Glutamatergic neuron (in vitro differentiated cells): ENCODE measurements at places on chromosomes 3 and 15.
A peak's percentile ranks its signal among the peaks of the same experiment; 100 is the strongest.

GRCh38 chr15:33262306-33262705, 48.5 kb upstream of the RYR3 start:
- DNase-seq, result no peak

GRCh38 chr3:49647741-49648140, 26.4 kb upstream of the APEH start:
- DNase-seq, result no peak

GRCh38 chr3:158483701-158484235, 87.2 kb upstream of the MLF1 start:
- no peak for DNase-seq

DNA sequence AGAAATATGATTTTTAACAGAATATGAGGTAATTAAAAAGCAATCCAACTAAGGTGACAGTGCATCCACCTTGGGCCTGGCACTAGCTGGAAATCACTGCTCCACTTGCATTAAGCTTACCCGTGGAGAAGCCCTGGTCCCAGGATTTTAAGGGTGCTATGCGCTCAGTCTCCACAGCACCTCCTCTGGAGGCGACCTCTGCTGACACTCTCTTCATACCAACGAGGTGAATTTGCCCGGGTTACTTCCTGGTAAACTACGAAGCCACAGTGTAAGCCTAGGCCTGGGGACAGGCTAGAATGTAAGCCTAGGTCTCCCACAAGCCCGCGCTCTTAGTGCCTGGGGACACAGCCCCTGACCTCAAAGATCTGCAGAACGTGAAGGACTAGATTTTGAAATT, 793 bp downstream of the APOD start:
- DNase-seq, result no peak

- DNase-seq, result peak; percentile 26
These were observed 654 bp upstream of the C3orf38 start for GRCh38 chr3:88149101-88149508.

- no peak for DNase-seq
These were observed 243.4 kb downstream of the PTPRG start for GRCh38 chr3:61804782-61805181.

DNA sequence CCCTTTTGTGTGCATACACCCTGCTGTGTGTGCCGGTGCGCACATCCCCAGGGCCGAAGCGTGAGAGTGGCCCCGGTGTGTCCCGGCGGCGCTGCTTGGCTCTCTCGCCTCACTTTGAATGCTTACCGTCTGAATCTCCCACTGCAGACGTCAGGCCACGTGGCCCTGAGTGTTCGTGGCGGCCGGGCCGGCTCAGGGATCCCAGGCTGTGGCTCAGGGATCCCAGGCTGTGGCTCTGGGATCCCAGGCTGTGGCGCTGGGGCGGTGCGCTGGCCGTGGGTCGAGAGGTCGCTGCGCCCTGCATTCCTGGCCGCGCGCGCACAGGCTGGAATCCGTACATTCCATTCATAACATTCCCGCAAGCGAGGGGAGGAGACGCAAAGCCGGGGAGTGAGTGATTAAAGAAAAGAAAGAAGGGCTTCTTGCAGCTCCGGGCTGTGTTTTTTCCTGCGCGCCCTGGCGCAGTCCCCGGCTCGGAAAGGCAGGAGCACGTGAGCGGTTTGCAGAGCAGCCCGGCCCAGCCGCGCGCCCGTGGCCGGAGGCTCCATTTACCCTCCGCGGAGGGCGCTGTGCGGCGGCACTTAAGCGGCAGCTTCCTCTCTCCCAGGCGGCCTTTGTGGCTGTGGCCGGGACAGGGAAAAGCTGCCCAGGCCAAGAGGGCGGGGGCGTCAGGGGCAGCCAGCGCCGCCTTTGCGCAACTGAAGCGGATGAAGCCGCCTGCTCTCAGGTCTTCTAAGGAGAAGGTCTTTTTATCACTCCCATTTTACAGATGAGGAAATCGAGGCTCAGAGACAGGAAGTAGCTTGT, 87.0 kb upstream of the ALDH1L1 start:
- peak; percentile 76 for DNase-seq

DNA sequence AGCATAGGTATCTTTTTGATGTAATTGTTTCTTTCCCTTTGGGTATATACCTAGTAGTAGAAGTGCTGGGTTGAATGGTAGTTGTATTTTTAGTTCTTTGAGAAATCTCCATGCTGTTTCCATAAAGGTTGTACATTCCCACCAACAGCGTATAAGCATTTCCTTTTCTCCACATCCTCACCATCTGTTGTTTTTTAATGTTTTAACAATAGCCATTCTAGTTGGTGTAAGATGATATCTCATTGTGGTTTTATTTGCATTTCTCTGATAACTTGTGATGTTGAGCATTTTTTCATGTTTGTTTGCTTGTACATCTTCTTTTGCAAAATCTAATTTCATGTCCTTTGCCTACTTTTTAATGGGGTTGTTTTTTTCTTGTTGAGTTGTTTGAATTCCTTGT, 80.0 kb upstream of the TMC3 start:
- DNase-seq, result no peak

GRCh38 chr3:82927309-82928253, 1166.1 kb upstream of the GBE1 start:
- DNase-seq, result peak; percentile 16

DNA sequence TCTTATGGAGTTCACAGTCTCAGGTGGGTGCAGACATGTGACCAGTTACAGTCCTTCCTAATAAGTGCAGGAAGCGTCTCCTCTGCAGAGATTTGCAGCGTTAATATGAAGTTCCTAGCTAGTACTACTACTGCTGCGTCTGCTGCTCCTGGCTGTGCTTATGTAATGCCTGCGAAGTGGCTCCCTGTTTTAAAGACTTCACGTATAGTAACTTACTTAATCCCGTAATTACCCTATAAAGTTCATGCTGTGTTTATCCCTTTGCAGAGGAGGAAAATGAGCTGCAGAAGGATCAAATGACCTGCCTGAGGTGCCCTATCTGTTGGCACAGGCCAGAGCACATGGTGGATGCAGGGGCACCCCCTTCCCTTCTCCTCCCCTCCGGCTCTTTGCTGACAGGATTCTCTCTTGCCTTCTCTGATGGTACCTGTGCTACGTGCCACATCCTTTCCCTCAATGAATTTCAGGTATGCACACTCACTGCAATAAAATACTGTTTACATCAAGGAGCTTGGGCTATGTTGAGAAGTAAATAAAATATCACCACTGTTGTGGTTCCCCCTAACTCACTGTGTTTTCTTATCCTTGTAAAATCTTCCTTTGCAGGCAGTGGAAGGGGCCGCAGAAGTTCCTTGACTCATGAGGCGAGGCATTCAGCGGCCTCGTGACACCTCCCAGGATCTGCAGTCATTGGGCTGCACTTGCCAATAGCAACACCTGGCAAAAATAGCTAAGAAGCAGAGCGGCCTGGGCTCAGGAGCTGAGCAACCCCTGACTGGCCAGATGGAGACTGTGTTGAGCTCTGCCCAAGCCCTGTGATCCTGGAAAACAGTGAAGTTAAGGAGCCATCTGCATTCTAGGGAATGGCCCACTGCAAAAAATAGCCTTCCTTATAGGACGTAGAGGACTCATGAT, 188.9 kb upstream of the ATP10A start:
- DNase-seq, result no peak

- no peak for DNase-seq
These were observed 172.6 kb downstream of the P3H2 start for GRCh38 chr3:189947948-189948723.

DNA sequence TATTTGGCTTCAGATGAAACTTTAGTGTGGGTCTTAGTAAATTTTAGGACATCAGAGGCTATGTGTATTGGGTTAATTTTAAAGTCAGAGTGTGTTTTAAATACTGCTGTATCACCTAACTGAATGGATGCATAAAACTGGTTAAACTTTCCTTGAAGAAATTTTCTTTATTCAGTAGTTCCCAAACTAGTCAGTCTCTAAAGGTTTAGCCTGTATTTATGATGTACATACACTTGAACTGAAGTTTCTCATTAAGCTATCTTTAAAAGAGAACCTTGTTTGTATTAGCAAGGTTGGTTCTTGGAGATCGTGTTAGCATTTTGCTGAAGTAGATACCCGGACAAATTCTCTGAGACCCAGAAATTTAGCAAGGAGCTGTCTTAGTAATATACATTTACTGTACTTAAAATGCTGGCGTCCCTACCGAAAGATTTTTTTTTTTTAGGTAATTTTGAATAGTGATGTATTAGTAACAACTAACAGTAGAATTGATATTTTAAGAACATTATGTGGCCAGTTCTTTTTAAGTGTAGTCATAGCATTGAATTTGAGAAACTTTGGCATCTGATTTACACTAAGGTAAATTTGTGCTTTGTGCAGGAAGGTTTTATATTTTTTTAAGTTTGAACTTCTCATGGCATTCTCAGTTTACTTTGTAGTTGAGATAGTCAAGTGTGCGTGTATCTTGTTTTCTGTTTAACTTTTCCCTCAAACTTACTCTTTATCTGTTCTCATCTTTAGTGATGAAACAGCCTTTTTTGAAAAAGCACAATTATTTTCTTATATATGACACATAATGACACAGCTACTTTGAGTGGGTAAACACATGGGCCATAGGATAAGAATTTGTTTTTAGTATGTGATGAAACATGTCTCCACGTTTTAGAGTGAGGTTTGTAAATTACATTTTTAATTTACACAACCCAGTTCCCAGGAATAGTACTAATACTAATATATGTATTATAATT, 2.9 kb downstream of the DIPK2A start:
- DNase-seq, result no peak

DNA sequence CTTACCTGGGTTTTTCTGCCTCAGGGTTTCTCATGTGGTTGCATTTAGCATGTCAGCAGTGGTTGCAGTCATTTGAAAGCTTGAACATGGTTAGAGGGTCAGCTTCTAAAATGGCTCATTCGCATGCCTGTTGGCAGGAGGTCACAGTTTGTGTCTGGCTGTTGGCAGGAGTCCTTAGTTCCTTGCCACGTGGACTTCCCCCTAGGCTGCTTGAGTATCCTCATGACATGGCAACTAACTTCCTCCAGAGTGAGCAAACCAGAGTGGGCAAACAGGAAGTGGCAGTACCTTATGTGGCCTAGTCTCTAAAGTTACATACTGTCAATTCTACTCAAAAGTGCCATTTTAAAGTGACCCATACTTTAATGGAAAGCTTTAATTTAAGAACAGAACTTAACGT, 3.4 kb upstream of the UNC13C start:
- no peak for DNase-seq

- DNase-seq, result no peak
These were observed 7.4 kb downstream of the COL7A1 start for GRCh38 chr3:48587686-48588085.

- DNase-seq, result no peak
These were observed 41.6 kb downstream of the NANOGP8 start for GRCh38 chr15:35043373-35044095.

- no peak for DNase-seq
These were observed at the start of gene SPESP1 for GRCh38 chr15:68930268-68931022. TSS of gene SPESP1 (plus strand) at chr15:68930525. CDS start at chr15:68930654, 129 bp downstream.

DNA sequence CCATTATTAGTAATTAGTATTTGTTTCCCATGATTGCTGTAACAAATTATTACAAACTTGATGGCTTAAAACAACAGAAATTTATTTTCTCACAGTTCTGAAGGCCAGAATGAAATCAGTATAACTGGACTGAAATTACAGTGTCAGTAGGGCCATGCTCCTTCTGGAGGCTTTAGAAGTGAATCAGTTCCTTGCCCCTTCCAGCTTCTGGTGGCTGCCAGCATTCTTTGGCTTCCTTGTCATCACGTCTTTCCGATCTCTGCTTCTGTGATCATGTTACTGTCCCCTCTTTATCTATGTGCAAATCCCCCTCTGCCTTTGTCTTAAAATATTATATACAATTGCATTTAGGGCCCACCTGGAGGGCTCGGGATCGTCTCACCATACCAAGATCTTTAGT, 92.0 kb downstream of the FOXB1 start:
- no peak for DNase-seq

DNA sequence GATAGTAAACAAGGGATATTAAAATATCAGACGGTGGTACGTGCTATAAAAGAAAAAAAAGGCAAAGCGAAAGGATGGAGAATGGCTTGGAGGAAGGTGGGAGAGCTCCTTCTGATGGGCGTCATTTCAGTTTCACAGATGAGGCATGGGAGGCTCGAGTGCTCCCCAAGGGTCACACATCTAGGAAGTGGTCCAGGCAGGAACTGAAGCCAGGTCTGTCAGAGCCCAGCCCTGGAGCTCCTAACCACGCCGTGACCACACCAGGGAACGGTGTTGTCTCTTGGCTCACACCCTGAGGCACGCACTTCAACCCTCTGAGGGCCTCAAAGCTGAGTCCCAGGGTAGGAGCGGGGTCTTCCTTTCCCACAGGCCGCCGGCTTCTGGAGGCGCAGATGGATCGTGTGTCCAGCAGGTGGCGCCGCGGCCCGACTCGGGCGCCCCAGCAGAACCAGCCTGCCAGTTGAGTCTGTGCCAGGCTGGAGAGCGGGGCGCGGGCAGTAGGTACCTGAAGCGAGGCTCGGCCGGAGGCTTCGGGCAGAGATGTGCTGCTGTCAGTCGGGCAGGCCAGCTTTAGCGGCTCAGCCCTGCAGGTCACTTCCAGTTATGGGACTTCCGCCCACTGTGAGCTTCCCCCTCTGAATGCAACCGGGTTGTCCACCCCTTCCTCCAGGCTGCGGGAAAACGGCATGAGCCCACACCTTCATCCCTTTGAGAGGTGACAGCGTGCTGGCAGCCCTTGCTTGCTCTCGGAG, 68.1 kb downstream of the SLC6A1 start:
- peak; percentile 83 for DNase-seq

DNA sequence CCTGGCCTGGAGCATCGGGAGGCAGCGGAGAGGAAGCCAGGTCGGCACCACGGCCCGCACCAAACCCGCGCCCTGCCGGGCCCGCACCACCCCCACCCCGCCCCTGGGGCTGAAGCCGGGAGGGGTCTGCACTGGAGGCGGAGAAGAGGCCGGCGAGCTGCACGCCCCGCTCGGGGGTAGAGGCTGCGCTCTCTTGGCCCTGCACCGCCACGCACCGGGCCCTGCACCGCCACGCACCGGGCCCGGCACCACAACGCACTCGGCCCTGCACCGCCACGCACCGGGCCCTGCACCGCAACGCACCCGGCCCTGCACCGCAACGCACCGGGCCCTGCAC, 41.4 kb downstream of the MUC20 start:
- no peak for DNase-seq

GRCh38 chr3:143000528-143000927, 842 bp upstream of the U2SURP start:
- no peak for DNase-seq

GRCh38 chr3:189232790-189233189, 61.0 kb downstream of the TPRG1 start:
- no peak for DNase-seq

DNA sequence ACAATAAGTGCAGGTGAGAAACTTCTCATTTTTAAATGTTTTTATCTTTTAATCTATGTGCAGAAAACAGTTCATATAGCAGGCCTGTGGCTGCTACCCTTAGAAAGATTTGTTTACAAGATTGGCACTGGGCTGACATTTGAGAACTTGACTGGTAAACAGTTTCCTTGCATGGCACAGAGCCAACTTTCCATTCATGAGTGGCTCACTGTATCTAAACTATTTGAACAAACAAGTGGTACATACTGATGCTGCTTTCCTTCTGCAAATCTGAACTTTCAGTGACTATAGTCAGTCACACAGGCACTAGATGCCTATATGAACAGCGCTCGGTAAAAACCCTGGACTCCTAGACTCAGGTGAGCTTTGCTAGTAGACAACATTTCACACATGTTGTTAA, 6.3 kb upstream of the GTPBP8 start:
- DNase-seq, result no peak

GRCh38 chr3:196431181-196432136, 768 bp downstream of the UBXN7 start:
- peak; percentile 58 for DNase-seq

- DNase-seq, result no peak
These were observed 540 bp upstream of the ADAMTS7 start for GRCh38 chr15:78811825-78812183.

- no peak for DNase-seq
These were observed 8.4 kb upstream of the HRH1 start for GRCh38 chr3:11145888-11146287.
